ENCODE measurements at places on chromosomes 2 and 18.

DNA sequence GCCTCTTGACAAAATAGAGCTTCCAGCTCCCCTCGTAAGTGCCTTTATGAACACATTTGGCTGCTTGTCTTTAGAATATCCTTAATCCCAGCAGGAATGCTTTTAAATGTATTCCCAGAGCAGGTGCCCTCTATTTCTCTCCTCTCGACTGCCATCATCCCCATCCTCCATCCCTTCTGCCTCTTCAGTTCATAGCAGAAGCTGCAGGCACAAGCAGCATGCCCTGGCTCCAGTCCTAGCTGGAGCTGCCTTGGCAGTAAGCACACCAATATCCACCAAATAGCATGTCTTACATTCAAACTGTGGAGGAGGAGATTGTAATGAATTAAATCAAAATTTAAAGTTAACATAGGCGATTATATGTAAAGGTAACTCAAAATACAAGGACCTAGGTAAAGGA is 891.3 kb upstream of the SLC39A10 start:
- no peak for DNase-seq
- H3K36me3 ChIP-seq, result no peaks in the 10 kb centered on the region
- H3K27me3 ChIP-seq, result no peaks in the 10 kb centered on the region
- no peaks in the 10 kb centered on the region for H3K4me1 ChIP-seq

DNA sequence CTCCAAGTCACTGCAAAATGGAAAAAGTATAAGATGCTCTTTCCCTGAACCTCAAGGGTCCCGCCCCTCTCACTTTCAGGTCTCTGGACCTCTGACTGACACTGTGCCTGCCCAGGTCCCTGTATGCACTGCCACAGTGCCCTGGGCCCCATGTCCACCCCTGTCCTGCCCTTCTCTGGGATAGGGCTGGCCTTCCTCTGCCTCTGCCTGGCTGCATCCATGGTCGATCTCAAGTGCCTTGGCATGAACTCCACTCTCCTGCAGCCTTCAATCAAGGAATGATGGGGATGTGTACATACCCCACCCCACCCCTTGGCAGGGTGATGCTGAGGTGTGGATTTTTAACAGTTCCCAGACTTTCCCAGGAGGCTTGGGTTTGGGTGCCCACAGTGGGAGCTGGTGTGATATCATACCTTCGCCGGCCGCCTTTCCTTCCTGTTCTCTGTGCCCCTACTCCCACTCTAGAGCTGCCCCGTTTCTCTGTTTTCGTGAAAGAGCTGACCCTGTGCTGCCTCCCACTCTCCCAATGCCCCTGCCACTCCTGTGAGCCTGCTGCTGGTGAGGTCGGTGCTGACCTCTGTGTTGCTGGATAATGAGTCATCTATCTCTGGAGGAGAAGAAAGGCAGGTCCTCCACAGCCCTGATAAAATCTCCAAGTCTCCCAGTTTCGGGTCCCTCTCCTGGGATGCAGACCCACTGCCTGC is 18.9 kb downstream of the PTPN18 start:
- no peak overlapping the region for H3K4me3 ChIP-seq
- no peak for DNase-seq
- H3K27me3 ChIP-seq, result no peaks in the 10 kb centered on the region
- peaks cover 66% of the 10 kb centered on the region for H3K36me3 ChIP-seq

- H3K4me3 ChIP-seq, result peak overlapping the region; percentile 2
- H3K4me1 ChIP-seq, result peaks cover 20% of the 10 kb centered on the region
- H3K27me3 ChIP-seq, result no peaks in the 10 kb centered on the region
- peak; percentile 86 for DNase-seq
- H3K36me3 ChIP-seq, result no peaks in the 10 kb centered on the region
Measured at GRCh38 chr2:174117951-174118930, 130.1 kb downstream of the OLA1 start.

DNA sequence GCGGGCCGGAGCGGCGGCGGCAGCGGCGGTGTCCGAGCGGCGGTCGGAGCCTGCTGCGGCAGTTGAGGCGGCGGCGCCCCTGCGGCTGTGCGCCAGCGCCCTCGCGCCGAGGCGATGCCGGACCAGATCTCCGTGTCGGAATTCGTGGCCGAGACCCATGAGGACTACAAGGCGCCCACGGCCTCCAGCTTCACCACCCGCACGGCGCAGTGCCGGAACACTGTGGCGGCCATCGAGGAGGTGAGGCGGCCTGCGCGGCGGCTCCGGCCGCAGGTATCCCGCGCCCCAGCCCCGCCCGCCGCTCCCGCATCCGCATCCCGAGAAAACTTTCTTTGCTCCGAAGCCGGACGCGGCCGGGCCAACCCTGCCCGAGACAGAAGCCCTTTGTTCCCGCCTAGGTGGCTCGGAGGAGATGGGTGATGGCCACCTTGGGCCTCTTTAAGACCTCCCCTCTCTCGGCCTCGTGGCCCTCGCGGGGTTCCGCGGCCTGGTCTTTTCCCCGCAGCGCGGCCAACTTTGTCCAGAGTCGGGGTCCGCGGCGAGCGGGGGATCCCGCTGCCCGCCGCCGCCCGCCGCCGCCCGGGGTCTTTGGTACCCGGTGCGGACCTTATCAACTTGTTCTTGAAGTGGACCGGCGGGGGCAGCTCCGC is 504 bp downstream of the ASAP2 start:
- H3K36me3 ChIP-seq, result peaks cover 12% of the 10 kb centered on the region
- no peaks in the 10 kb centered on the region for H3K27me3 ChIP-seq
- peak overlapping the region; percentile 95 for H3K4me3 ChIP-seq

DNA sequence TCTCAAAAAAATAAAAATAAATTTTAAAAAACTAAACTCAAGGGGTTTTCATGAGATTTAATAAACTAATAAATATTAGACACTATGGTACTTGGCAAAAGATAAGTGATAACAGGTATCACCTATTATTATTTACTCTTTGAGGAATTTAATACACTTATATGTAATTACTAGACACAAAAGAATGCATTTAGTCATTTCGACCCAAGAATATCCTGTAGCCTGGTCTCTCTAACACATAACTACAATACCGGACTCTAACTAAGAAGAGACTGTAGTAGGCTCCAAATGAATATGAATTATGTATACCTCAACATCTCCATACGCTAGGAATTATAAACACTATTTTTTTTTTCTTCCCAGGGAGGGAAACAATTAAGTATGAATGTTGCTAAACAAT is 850.7 kb downstream of the CPS1 start:
- no peaks in the 10 kb centered on the region for H3K4me1 ChIP-seq
- no peak overlapping the region for H3K4me3 ChIP-seq
- no peak overlapping the region for H3K27ac ChIP-seq
- no peaks in the 10 kb centered on the region for H3K36me3 ChIP-seq
- no peaks in the 10 kb centered on the region for H3K27me3 ChIP-seq

GRCh38 chr18:11391661-11392060 is 217.7 kb upstream of the SLC35G4 start:
- peaks cover 22% of the 10 kb centered on the region for H3K4me1 ChIP-seq
- H3K27ac ChIP-seq, result peak overlapping the region; percentile 54
- peak overlapping the region; percentile 14 for H3K4me3 ChIP-seq
- H3K27me3 ChIP-seq, result no peaks in the 10 kb centered on the region
- no peak for DNase-seq

GRCh38 chr2:102434655-102435381 is 11.9 kb downstream of the IL18RAP start:
- no peak for DNase-seq
- H3K4me3 ChIP-seq, result no peak overlapping the region
- no peaks in the 10 kb centered on the region for H3K36me3 ChIP-seq

All from SJSA1 (cell line).